ENCODE measurements at places on chromosomes 6 and 20. TPM values are rescaled to one million over a fixed set of nuclear protein-coding genes. Genes with fewer than 3 reads are reported as not detected.

CRIP3 gene
- total RNA-seq: not detected

NKX2-2 gene
- not detected for total RNA-seq

TCF19 gene
- total RNA-seq: 0.66 TPM

HIVEP1 gene
- total RNA-seq: 14.6 TPM

SLA2 gene
- not detected for total RNA-seq

PI16 gene
- 0.14 TPM for total RNA-seq

PPDPF gene
- total RNA-seq: 86.3 TPM

SYS1 gene
- 51.3 TPM for total RNA-seq

PPP1R14C gene
- total RNA-seq: not detected

CD93 gene
- total RNA-seq: not detected

CNKSR3 gene
- total RNA-seq: 3.1 TPM

TFAP2B gene
- not detected for total RNA-seq

NDUFAF4 gene
- total RNA-seq: 11.2 TPM

GLP1R gene
- total RNA-seq: not detected

MAP7 gene
- 1.1 TPM for total RNA-seq

TSBP1 gene
- not detected for total RNA-seq

EPPIN gene
- total RNA-seq: not detected

RAET1E gene
- total RNA-seq: 1.1 TPM

LGSN gene
- not detected for total RNA-seq

SLC4A11 gene
- 2.2 TPM for total RNA-seq

SLC22A16 gene
- not detected for total RNA-seq

SLC22A7 gene
- total RNA-seq: not detected
